ENCODE measurements at places on chromosomes 1 and 21. TPM values are rescaled to one million over a fixed set of nuclear protein-coding genes. Genes with fewer than 3 reads are reported as not detected.

DNA sequence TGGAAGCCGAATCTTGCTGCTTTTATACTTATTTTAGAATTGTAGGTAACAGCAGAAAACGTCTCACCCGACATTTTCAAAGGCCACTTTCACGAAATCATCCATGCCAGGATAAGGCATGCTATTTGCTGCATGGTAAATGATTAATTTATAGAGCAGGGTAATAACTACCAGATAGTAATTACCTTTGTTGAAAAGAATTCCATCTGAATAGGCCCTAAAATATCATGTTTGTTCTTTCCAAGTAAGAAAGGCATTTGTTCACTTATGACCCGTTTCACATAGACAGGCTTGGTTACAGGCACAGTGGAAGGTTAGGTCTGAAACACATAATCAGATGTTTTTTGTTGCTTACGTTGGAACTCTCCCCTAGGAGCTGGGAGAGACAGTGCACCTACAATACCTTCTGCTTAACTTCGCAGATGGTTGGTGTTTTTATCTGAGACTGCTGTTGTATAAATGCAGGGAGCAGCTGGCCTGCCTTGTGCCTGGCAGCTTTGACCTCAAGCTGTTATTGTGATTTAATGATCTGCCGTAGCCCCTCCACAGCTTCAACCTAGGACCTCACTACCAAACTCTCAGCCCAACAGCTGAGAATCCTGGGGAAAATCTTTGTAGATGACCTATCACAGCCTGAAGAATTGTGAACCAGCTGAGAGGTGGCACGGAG, 1.6 kb downstream of the SLC44A3 start:
- H3K27me3 ChIP-seq, result peaks cover 9% of the 10 kb centered on the region
- H3K4me3 ChIP-seq, result no peak overlapping the region
- no peak for DNase-seq
- H3K27ac ChIP-seq, result no peak overlapping the region

EPRS1 gene
- total RNA-seq, result 159 TPM

DNA sequence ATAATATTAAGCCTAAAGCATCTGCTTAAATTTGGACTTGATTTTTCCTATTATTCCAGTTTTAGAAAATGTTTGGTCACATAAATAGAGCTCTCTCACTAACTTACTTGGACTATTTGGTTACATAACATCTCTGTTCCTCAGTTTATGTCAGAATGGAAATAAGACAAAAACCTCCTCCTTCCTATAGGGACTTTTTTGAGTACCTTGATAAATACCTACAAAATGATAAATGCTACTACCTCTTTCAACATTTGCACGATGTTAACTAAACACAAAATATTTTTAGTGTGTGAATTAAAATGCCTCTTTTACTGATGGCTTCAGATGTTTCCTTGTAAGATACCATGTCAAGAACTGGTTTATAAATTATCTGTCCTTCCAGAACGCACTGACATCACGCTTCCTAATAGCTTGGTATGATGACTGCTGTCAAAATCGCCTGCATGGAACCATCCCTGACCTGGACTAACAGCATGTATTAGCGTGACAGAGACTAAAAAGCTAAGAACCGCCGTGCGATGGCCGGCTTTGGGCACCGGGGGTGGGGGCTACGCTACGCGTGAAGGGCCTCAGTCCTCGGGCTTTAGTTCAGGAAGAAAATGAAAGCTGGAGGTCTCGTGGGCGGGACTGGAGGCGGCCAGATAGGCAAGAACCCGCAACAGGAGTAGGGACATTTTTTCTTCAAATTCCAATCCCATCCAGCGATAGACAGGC, 133.2 kb upstream of the BARHL2 start:
- H3K4me1 ChIP-seq, result peaks cover 10% of the 10 kb centered on the region
- H3K4me3 ChIP-seq, result peak overlapping the region; percentile 54
- H3K36me3 ChIP-seq, result no peaks in the 10 kb centered on the region
- DNase-seq, result no peak
- H3K27ac ChIP-seq, result no peak overlapping the region

ABCA4 gene
- 0.20 TPM for total RNA-seq

MROH9 gene
- total RNA-seq, result not detected

- no peak overlapping the region for H3K27ac ChIP-seq
- H3K36me3 ChIP-seq, result peaks cover 24% of the 10 kb centered on the region
- H3K4me3 ChIP-seq, result no peak overlapping the region
Measured at GRCh38 chr1:74715236-74715502, 17.7 kb downstream of the CRYZ start.

GRCh38 chr1:160136121-160136925, 15.1 kb upstream of the ATP1A4 start:
- no peak overlapping the region for H3K4me3 ChIP-seq
- peaks cover 16% of the 10 kb centered on the region for H3K27me3 ChIP-seq
- H3K36me3 ChIP-seq, result no peaks in the 10 kb centered on the region
- no peaks in the 10 kb centered on the region for H3K4me1 ChIP-seq
- no peak for DNase-seq

DNA sequence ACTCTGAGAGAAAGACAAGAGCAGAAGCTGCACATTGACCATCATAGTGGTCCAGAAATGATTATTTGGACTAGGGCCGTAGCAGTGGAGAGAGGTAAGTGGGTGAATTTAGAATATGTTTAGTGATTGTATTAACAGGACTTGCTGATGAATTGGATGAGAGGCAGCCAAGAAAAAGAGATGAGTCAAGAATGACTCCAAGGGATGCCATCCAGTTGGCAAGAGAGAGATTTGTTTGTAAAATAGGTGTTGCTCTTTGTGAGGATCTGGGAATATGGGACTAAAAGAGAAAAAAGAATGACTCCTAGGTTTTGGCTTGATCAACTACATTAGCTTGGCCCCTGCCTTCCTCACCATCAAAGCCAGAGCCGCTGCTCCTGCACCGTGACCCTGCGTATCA, 54.2 kb upstream of the ARTN start:
- DNase-seq, result peak; percentile 79
- H3K36me3 ChIP-seq, result no peaks in the 10 kb centered on the region

GRCh38 chr1:238254935-238255334, 364.2 kb upstream of the ZP4 start:
- no peaks in the 10 kb centered on the region for H3K36me3 ChIP-seq
- H3K4me1 ChIP-seq, result no peaks in the 10 kb centered on the region
- DNase-seq, result no peak

DNA sequence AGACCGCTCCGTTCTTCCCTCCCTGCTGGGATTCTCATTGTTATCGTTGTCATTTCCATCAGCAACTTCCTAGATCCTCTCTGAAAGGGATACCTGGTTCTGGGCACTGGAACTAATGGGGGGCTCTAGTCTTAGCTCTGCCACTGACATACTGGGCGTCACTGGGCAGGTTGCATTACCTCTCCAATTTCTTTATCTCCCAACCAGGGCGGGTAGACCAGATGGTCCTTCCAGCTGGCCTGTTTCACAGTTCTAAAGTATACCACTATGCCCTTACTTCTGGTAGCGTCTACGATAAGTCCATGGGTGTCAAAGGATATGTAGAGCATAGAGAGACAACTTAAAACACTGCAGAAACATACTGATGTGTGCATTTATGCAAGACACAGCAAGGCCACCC, 1.4 kb downstream of the GPR37L1 start:
- H3K27me3 ChIP-seq, result peaks cover 7% of the 10 kb centered on the region
- DNase-seq, result no peak
- H3K27ac ChIP-seq, result no peak overlapping the region
- no peaks in the 10 kb centered on the region for H3K4me1 ChIP-seq
- H3K36me3 ChIP-seq, result no peaks in the 10 kb centered on the region

NUDT17 gene
- 3.3 TPM for total RNA-seq

FYB2 gene
- total RNA-seq, result 0.26 TPM

DNA sequence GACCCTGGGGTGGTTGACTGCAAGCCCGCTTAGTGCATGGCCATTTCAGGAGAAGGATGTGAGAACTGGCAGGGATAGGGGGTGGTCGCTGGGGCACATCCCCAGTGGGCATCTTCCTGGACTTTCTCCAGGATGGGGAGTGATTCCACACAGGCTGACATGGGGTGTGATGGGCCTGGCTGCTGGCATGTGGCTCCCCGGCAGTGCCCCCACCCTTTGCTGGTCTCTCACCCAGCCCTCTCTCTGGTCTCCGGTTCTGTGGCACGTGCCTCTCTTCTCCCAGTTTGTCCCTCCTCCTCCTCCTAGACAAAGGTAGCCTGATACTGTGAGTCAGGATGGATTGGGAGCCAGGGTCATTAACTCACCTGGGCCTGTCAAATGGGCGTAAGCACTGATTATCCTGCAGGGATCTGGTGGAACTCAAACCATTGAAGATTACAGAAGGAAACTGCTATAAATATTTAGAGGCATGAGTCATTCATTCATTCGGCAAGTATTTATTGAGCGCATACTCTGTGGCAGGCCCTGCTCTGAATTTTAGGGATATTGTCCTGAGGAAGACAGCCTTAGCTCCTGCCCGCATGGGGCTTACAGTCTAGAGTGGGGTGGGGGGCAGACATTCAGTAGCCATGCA, 23.6 kb upstream of the EPS8L3 start:
- H3K36me3 ChIP-seq, result no peaks in the 10 kb centered on the region
- no peak overlapping the region for H3K27ac ChIP-seq
- H3K4me1 ChIP-seq, result peaks cover 22% of the 10 kb centered on the region
- DNase-seq, result peak; percentile 27
- no peaks in the 10 kb centered on the region for H3K27me3 ChIP-seq

GRCh38 chr1:197327776-197328364, 59.8 kb downstream of the CRB1 start:
- H3K4me3 ChIP-seq, result no peak overlapping the region
- H3K27ac ChIP-seq, result no peak overlapping the region
- no peaks in the 10 kb centered on the region for H3K36me3 ChIP-seq
- H3K27me3 ChIP-seq, result no peaks in the 10 kb centered on the region

- H3K4me3 ChIP-seq, result no peak overlapping the region
- H3K27me3 ChIP-seq, result no peaks in the 10 kb centered on the region
- H3K27ac ChIP-seq, result no peak overlapping the region
- H3K36me3 ChIP-seq, result no peaks in the 10 kb centered on the region
Measured at GRCh38 chr1:56824271-56824670, 5.1 kb upstream of the FYB2 start.

DNA sequence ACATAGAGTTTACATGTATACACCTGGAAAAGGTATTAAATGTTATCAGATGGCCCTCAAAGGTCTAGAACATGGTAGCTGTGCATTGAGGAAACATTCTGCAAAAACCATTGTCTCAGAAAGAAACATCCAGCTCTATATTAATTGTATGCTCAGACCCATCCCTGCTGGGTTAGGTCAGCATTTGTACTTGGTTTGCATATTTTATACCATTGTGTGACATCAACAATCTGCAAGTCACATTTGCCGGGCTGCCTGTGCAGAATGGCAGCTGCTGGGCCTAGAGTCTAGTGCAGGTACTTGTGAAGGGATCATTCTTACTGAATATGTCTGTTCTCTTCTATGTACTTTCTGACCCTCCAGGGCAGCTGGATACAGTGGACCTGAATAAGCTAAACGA, 43.9 kb upstream of the LAMC2 start:
- no peak for DNase-seq
- no peak overlapping the region for H3K27ac ChIP-seq
- H3K4me3 ChIP-seq, result no peak overlapping the region
- no peaks in the 10 kb centered on the region for H3K27me3 ChIP-seq

- peaks cover 4% of the 10 kb centered on the region for H3K4me1 ChIP-seq
- peak overlapping the region; percentile 82 for H3K4me3 ChIP-seq
- DNase-seq, result no peak
- no peaks in the 10 kb centered on the region for H3K27me3 ChIP-seq
- no peaks in the 10 kb centered on the region for H3K36me3 ChIP-seq
- H3K27ac ChIP-seq, result no peak overlapping the region
Measured at GRCh38 chr1:50967416-50968157, 2.5 kb upstream of the CDKN2C start.
